ENCODE measurements at places on chromosomes 3 and 15.

DNA sequence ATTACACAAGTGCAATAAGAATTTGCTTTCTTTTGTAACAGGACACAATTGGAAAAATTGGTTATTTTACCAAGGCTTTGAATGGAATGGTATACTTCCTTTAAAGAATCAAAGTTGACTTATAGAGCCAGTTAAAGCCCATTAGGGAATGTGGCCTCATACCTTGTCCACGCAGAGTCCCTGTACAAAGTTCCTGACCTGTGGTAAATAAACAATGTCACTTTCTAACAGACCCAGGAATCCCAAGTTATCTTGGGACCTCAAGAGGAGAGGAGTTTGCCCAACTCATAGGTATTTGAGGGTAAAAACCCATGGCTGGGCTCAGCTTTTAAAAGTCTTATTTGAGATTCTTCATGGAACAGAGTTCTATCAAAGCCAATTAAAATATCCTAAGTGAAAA is 12.0 kb upstream of the NUP210 start:
- no peak for DNase-seq

GRCh38 chr15:66819084-66819483 is 117.0 kb downstream of the SMAD6 start:
- DNase-seq: no peak

DNA sequence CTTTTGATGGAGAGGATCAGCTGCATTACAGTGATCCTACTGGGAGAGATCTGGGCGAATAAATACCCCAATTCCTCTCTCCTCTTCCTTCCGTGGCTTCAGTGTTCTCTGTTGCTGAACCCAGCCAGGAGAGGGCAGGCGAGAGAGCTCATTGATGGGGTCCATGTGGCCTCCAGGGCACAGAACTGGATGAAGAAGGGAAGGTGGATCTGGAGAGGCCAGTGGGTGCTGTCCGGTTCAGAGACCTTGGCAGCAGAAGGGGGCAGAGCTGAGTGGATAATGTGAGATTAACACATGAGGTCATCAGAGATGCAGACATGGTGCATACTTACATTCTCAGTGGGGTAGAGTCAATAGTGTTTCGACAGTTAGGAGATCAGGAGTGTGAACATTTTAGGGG is 193.6 kb downstream of the CLSTN2 start:
- no peak for DNase-seq

DNA sequence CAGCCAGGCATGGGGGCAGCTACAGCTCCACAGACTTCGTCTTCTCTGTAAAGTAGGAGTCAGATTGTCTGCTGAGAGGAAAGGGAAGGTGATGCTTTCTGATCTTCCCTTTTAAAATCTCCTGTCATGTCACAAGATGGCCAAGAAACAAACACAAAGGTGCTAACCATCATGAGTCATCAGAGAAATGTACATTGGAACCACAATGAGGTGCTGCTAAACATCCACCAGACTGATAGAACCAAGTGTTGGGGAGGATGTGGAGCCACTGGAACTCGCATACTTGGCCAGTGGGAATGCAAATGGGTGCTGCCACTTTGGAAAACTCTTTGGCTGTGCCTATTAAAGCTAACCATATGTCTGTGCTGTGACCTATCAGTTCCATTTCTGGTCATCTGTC is 268.8 kb downstream of the SLCO3A1 start:
- no peak for DNase-seq

- no peak for DNase-seq
Measured at GRCh38 chr3:71391361-71391760, 192.2 kb downstream of the FOXP1 start.

DNA sequence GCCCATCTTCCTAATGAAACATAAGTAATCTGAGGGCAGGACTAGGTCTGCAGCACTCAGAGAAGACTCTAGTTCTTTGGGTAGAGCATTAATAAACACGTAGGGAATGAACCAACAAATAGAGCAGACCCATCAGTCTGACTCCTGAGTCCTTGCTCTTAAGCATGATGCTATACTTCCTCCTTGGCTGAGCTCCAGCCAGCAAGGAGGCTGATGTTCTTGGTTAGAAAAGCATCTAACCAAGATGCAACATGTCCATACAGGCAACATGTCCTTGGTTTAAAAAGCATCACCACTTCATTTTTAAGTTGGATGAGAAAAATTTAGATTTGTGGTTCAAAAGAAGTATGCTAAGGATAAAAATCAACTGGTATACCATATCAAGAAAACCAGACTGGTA is 8.5 kb upstream of the MYH15 start:
- DNase-seq: no peak

GRCh38 chr3:32592696-32593353 is 22.2 kb upstream of the DYNC1LI1 start:
- no peak for DNase-seq

DNA sequence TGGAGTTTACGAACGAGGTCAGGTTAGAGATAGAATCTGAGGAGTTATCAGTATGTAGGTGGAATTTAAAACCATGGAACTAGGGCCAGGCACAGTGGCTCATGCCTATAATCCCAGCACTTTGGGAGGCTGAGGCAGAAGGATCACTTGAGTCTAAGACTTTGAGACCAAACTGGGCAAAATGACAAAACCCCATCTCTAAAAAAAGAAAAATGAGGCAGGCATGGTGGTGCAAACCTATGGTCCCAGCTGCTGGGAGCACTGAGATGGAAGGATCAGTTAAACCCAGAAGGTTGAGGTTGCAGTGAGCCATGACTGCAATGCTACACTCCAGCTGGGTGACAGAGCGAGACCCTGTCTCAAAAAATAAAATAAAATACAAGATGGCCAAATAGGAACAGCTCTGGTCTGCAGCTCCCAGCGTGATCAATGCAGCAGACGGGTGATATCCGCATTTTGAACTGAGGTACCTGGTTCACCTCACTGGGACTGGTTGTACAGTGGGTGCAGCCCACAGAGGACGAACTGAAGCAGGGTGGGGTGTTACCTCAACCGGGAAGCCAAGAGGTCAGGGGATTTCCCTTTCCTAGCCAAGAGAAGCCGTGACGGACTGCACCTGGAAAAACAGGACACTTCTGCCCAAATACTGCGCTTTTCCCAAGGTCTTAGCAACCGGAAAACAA is 33.3 kb downstream of the ZMAT3 start:
- no peak for DNase-seq

- no peak for DNase-seq
Measured at GRCh38 chr15:100263721-100264455, 77.9 kb downstream of the ADAMTS17 start.

GRCh38 chr15:57003418-57003817 is 85.0 kb downstream of the TCF12 start:
- DNase-seq: no peak

DNA sequence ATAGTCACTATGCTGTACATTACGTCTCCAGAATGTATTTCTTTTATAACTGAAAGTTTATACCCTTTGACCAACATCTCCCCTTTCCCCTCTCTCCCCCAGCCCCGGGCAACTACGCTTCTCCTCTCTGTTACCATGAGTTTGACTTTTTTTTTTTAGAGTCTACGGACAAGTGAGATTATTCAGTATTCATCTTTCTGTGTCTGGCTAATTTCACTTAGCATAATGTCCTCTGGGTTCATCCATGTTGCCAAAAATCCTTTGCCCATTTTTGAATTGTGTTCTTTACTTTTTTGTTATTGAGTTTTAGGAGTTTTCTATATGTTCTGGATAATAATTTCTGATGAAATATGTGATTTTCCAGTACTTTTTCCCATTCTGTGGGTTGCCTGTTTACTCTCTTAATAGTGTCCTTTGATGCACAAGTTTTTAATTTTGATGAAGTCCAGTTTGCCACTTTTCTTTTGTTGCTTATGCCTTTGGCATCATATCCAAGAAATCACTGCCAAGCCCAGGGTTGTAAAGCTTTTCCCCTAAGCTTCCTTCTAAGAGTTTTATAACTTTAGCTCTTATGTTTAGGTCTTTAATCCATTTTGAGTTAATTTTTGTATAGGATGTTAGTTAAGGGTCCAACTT is 126.7 kb upstream of the NSMCE3 start:
- DNase-seq: no peak

GRCh38 chr3:192817506-192817905 is 90.2 kb upstream of the FGF12 start:
- DNase-seq: no peak

GRCh38 chr3:101796077-101796680 is 17.2 kb downstream of the NXPE3 start:
- no peak for DNase-seq

GRCh38 chr3:171200750-171201088 is 174.2 kb upstream of the SLC2A2 start:
- no peak for DNase-seq

DNA sequence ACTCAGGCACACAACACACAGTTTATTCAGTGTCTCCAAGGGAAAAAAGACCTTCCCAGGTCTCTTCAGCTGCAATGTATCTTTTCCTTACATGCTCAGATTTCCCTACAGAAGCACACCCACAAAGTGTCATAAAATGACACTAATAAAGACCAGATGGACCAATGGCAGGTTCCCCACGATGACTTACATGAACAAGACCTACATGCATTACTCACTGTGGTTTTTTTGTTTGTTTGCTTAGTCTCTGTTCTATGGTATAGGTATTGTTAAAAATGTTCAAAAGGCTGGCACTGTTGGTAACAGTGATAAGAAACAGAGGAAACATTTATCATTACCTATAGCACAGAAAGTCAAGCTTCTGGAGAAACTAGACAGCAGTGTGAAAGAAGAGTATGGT is 318.2 kb upstream of the TMCO5A start:
- no peak for DNase-seq

DNA sequence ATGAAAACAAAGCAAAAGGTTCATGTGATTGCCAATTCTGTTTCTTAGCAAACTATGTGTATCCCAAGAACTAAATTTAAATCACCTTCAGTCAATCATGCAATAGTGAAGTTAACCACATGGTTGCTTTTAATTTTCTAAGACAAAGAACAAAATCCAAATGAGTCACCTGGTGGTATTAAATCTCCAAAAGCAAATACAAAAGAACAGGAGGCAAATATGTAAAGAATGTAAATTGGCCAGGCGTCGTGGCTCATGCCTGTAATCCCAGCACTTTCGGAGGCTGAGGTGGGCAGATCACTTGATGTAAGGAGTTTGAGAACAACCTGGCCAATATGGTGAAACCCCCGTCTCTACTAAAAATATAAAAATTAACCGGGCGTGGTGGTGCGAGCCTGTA is 54.2 kb upstream of the PIK3R4 start:
- no peak for DNase-seq

GRCh38 chr15:48664436-48664835 is 18.9 kb upstream of the FBN1 start:
- DNase-seq: no peak

DNA sequence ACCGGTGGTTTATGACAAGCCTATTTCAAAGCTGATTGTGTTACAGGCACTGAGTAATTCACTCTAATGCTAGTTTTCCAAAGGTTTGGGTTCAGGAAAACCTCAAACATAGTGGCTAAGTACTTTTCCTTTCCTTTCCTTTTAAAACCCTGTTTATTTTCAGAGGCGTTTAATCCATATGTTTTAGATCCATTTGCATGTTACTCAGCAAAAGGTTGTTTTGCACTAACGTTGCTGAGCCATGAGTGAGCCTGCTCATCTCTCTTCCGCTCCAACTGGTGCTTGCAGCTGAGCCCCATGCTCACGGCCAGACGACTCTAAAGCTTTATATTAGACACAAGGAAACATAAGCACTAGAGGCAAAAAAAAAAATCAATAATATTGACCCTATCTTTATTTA is 9.4 kb downstream of the CEMIP start:
- no peak for DNase-seq

DNA sequence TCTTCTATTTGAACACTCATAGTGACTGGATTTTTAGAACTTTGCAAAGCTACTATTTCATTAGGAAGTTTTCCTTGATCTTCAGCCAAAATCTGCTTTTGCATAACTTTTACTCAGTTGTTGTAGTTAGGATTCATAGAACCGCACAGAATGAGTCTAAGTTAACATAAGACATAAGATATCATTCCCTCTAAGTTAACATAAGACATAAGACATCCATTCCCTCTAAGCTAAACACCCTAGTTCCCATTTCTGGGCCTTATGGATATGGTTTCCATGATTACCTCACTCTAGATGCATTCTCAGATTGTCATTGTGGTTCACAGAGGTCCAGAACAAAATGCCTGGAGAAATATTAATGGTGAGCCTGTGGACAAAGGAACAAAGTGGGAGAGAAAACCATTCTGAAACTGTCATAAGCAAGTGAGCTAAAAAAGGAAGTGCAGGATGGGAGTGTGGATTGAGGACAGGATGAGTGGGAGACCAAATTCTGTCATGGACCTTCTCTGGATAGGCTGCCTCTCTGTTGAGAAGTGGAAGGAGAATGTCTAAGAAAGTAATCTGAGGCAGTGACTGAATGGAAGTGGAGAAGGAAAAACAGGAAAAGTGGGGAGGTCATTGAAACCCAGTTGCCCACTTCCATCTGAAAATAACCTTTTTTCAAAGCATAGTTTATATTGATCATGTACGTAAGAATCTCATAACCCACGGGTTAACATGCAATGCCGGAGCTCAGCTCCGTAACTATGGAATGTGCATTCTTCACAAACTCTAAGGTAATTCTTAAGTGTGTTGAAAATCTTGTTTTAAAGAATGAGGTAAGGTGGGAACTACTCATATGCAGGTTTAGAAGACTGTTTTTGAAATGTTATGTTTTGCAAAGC is 37.4 kb upstream of the SECISBP2L start:
- no peak for DNase-seq

DNA sequence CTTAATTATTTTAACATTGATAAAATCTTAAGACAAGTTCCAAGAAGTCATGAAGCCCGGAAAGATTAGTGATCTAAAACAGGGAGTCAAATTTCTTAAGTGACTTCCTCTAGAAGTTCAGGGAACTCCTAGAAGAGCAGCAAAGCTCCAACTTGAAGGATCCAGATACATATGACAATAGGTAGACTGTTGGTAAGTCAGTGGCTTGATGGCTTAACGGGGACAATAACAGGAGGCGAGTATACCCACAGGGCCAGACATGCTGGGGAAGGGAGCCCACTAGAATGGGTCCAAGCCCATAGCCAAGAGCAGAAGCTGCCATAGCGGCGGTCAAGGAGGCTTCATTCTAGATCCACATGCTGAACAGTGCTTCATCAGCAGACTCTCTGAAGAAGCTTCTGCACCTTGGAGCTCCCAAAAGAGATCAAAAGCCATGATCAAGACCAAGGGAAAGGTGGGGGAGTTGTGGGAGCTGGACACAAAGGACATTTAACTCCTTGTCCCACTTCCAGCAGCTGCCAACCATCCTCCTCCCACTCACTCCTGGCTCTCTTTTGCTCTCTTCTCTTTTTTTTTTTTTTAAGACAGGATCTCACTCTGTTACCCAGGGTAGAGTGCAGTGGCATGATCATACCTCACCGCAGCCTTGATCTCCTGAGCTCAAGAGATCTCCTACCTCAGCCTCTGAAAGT is 10.2 kb upstream of the CA12 start:
- no peak for DNase-seq

GRCh38 chr15:39834256-39834655 is 51.6 kb upstream of the FSIP1 start:
- DNase-seq: no peak
